Tibial nerve (tissue), 4 donors: ENCODE measurements at places on chromosomes 6 and 20.

DNA sequence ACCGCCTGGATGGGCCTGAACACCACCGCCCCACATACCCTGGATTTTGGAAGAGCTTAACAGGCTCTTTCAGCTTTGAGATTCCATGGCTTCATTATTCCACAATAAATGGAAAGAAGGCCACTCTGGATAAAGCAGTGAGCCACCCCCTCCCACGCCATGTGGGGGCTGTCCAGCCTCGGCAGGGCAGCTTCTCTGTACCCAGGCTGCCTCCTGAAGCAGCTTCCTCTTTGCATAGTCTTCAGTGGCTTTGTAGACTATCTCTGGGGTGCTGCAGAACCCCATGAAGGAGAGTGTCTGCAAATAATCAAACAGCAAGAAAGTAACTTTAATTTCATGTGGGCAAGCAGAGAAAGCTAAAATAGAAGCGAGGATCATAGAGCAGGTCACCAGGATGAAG is 96.6 kb upstream of the NXT1 start:
- H3K4me1 ChIP-seq: peaks cover 18% of the 10 kb centered on the region
- H3K27ac ChIP-seq: no peak overlapping the region
- no peaks in the 10 kb centered on the region for H3K36me3 ChIP-seq
- H3K4me3 ChIP-seq: no peak overlapping the region
- DNase-seq: no peak

- H3K4me3 ChIP-seq: no peak overlapping the region
- H3K36me3 ChIP-seq: no peaks in the 10 kb centered on the region
- no peak for DNase-seq
- no peaks in the 10 kb centered on the region for H3K27me3 ChIP-seq
These were observed 490.9 kb upstream of the SOX4 start for GRCh38 chr6:21102624-21103023.

GRCh38 chr6:149211046-149211571 is 106.4 kb upstream of the TAB2 start:
- H3K27me3 ChIP-seq: no peaks in the 10 kb centered on the region
- H3K36me3 ChIP-seq: no peaks in the 10 kb centered on the region
- DNase-seq: no peak
- peaks cover 26% of the 10 kb centered on the region for H3K4me1 ChIP-seq

GRCh38 chr6:138001750-138002349 is 105.4 kb downstream of the PERP start:
- H3K27me3 ChIP-seq: no peaks in the 10 kb centered on the region
- H3K4me1 ChIP-seq: no peaks in the 10 kb centered on the region
- H3K4me3 ChIP-seq: no peak overlapping the region
- no peaks in the 10 kb centered on the region for H3K36me3 ChIP-seq
- DNase-seq: peak; percentile 87

DNA sequence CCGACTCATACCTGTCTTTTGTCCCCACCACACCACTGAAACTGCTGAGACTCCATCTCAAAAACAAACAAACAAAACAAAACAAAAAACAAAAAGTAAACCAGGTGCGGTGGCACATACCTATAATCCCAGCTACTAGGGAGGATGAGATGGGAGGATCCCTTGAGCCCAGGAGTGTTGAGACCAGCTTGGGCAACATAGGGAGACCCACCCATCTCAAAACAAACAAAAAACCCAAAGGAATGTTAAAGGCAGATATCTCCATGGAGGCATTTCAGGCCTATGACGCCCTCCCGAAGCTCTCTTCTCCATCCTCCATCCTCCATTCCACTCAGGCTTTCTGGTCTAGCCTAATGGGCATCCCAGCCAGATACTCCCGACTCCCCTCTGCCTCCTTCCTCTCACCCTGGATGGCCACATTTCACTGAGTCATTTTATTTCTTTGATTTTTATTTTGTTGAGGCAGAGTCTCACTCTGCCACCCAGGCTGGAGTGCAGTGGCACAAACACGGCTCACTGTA is 3.2 kb upstream of the SLC4A11 start:
- H3K36me3 ChIP-seq: no peaks in the 10 kb centered on the region
- H3K27ac ChIP-seq: no peak overlapping the region
- H3K4me3 ChIP-seq: no peak overlapping the region

DNA sequence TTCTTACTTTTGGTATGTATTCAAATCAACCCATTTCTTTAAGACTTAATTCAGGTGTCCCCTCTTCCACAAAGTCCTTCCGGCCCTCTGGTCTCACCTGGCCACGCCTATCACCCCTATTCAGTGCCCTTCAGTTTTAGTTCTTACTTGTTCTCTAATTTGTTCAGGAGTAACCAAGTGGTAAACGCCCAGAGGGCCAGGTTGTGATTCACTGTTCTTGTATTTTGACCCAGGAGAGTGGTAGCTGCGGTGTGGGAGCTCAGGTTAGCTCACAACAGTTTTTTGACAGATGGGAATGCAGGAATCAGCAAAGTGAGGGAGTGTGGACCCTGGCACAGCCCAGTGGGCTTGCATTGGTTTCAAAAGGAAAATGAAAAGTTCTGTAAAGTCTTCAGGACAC is 81.7 kb upstream of the RIPOR2 start:
- no peaks in the 10 kb centered on the region for H3K36me3 ChIP-seq
- H3K27ac ChIP-seq: no peak overlapping the region
- no peaks in the 10 kb centered on the region for H3K27me3 ChIP-seq
- H3K4me1 ChIP-seq: peaks cover 21% of the 10 kb centered on the region

DNA sequence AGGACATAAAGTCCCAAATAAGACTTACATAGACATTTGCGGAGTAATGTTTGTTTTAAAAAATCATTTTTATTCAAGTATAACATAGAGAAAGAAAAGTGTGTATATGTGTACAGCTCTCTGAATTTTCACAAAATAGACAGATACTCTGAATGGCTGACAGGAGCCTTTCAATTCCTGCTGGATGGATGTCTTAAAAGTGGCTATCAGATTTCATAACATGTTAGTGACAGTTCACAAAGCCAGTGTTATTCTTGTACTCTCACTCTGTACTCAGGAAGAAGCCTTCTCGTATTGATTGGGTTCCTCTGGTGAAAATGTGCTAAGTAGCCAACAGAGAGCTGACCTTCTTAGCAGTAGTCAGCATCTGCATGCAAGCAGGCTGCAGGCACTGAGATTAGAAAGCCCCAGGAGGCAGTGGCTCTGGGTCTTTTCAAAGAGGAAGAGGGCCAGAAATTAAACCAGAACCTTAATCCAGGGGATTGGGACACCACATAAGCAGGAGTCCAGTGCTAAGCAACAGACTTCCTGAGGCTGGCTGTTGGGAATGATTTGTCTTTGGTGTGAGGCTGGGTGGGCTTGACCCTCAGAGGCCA is 19.7 kb downstream of the SLC17A4 start:
- no peaks in the 10 kb centered on the region for H3K4me1 ChIP-seq
- H3K36me3 ChIP-seq: no peaks in the 10 kb centered on the region
- no peak for DNase-seq
- no peaks in the 10 kb centered on the region for H3K27me3 ChIP-seq

DNA sequence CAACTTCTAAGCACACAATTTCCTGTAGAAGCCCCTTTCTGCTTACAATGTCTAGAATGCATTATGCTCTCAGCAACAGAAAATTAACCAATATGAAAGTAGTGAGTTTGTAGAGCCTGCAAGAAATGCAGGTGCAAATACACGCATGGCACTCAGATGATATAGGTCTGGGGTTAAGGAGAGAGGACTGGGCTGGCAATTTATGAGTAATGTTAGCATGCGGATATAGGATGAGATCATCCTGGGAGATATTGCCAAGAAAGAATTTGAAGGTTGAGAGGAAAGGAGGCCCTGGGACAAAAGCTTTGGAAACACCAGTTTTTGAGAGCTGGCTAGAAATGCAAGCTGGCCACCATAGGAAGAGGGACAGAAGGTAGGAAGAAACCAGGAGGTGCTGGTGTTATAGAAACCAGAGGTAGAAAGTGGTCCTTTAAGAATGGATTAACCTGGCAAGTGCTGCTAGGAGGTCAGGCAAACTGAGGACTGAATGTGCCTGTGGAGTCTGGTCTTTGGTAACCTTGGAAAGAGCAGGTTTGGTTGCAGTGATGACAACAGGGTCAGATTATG is 183.2 kb upstream of the MYLIP start:
- DNase-seq: no peak
- H3K27ac ChIP-seq: no peak overlapping the region
- no peaks in the 10 kb centered on the region for H3K36me3 ChIP-seq
- H3K27me3 ChIP-seq: no peaks in the 10 kb centered on the region
- H3K4me1 ChIP-seq: no peaks in the 10 kb centered on the region

- no peak overlapping the region for H3K4me3 ChIP-seq
- no peaks in the 10 kb centered on the region for H3K4me1 ChIP-seq
These were observed 245.1 kb downstream of the FOXA2 start for GRCh38 chr20:22339091-22339881.

DNA sequence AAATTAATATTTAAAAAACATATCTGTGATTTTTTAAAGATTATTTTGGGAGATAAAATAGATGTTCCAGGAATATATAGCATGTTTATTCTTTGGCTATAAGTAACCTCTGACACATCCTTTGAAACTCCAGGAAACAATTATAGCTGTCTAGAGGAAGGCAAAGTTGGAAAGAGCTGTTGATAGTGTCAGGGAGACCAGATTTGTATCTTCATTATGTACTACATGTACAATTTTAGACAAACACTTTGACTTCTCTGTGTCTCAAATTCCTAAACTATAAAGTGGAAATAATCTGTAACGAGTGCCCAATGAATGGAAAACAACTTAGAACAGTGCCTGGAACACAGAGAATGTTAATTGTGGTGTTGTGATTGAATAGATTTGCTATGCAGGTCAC is 25.6 kb upstream of the ADGRG6 start:
- no peaks in the 10 kb centered on the region for H3K36me3 ChIP-seq
- H3K27ac ChIP-seq: no peak overlapping the region
- H3K4me1 ChIP-seq: no peaks in the 10 kb centered on the region

DNA sequence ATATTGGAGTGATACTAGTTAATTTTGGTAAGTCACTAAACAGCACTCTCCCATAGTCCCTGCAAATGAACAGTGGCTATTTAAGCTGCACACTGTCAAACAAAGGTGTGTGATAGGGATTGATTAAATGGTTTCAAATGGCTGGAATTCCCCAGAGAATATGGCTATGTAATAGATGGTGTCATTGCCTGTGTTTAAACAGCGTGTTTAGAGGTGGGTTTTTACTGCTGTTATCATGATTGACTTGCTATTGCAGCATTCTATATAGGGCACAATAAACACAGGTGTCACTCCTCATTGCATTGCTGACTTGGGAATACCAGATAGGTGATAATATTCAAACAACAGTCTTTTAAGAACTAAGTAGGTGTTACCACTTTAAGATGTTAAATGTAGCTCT is 171.7 kb upstream of the MAN1A1 start:
- H3K27ac ChIP-seq: no peak overlapping the region
- no peaks in the 10 kb centered on the region for H3K27me3 ChIP-seq
- H3K4me3 ChIP-seq: no peak overlapping the region
- no peaks in the 10 kb centered on the region for H3K4me1 ChIP-seq

DNA sequence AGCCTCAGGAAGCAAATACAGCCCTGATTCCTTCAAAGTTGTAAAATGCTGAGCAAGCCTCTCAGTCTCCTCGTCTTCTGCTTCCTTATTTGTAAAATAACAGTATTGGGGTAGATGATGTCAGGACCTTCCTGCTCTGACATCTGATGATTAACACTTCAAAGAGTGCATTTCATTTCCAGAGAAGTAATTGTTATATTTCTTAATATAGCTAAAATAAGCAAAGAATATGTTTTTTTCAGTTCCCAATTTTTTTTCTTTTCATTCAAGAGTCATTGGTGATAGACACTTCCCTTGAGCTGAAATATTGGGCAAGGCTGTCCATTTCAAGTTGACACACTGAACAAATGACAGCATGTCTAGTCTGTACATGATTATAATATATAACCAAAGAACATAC is 53.4 kb downstream of the SLX4IP start:
- H3K27me3 ChIP-seq: no peaks in the 10 kb centered on the region
- H3K27ac ChIP-seq: no peak overlapping the region
- no peaks in the 10 kb centered on the region for H3K36me3 ChIP-seq
- H3K4me1 ChIP-seq: peaks cover 10% of the 10 kb centered on the region

DNA sequence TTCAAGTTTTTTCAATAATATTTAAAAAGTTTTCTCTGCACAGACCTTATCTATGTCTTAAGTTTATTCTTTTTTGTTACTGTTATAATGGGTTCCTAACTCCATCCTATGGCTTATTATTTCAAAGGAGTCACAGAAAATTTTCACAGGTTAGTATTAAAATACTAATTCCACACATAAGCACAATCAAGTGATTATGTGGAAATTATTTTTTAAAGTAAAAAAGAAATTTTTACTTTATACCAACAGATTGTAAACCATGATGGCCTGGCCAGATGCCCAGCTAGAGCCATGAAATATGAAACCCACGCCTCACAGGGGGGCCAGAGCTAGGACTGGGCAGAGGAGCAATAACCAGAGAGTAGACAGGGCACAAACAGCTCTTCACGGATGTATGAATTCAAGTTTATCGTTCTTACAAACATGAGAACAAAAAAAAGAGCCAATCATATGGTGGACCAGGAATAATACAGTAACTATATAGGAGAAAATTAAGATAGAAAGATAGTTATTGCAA is 34.0 kb downstream of the NUDT3 start:
- DNase-seq: no peak
- no peak overlapping the region for H3K4me3 ChIP-seq
- H3K27me3 ChIP-seq: no peaks in the 10 kb centered on the region
- H3K4me1 ChIP-seq: no peaks in the 10 kb centered on the region
- H3K27ac ChIP-seq: no peak overlapping the region

GRCh38 chr6:41453244-41453643 is 92.9 kb upstream of the FOXP4 start:
- no peaks in the 10 kb centered on the region for H3K4me1 ChIP-seq
- H3K27me3 ChIP-seq: no peaks in the 10 kb centered on the region
- no peak overlapping the region for H3K4me3 ChIP-seq
- no peak for DNase-seq
- no peaks in the 10 kb centered on the region for H3K36me3 ChIP-seq

DNA sequence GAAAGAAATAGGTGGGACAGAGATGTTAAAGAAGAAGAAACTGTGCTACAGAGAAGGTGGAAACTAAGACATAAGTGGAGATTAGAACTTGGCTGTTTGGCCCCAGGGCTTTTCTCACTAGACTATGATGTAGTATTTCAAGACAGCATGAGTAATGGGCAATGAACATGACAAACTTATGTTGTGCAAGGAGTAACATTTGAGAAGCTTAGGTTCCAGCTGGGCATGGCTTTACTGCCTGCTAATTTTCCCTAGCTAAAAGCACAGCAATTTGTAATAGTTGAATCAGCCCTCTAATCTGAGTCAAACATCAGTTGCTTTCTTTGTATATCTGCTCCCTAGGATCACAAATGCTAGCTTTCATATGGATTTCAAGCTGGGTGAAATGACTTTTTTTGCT is 294.3 kb upstream of the BMP2 start:
- H3K27me3 ChIP-seq: no peaks in the 10 kb centered on the region
- H3K4me3 ChIP-seq: no peak overlapping the region
- H3K36me3 ChIP-seq: no peaks in the 10 kb centered on the region

DNA sequence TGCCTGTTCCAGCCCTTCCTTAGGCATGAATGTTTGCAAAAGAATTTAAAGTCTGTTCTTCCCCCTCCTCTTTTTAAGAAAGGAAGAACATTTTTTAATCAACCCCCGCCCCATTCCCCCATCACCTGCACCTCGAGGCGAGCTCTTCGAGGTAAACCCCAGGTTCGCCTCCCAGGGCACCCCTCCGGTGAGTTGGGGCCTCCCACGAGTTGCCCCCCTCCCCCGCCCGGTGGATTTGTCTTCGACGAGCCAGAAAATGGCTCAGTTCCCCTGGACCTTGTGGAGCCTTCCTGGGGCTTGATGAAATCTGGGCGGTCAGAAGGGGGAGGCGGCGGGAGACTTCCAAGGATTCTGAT is 256 bp upstream of the OVOL2 start:
- H3K27me3 ChIP-seq: peaks cover 92% of the 10 kb centered on the region
- DNase-seq: no peak
- no peaks in the 10 kb centered on the region for H3K36me3 ChIP-seq
- no peak overlapping the region for H3K4me3 ChIP-seq
- H3K27ac ChIP-seq: no peak overlapping the region
- H3K4me1 ChIP-seq: no peaks in the 10 kb centered on the region
